Pons (tissue), 1 donor: ENCODE measurements at places on chromosomes 1 and 21.

GRCh38 chr1:38265293-38266196 is 219.0 kb upstream of the POU3F1 start:
- no peak for DNase-seq

GRCh38 chr1:163069142-163069541 is at the start of gene RGS4:
RGS4 (plus strand) TSS chr1:163069361; CDS start chr1:163069485, 124 bp downstream.
- peak; percentile 47 for DNase-seq

- DNase-seq = no peak
Observed at GRCh38 chr1:33327587-33328325, 6.9 kb upstream of the A3GALT2 start.

DNA sequence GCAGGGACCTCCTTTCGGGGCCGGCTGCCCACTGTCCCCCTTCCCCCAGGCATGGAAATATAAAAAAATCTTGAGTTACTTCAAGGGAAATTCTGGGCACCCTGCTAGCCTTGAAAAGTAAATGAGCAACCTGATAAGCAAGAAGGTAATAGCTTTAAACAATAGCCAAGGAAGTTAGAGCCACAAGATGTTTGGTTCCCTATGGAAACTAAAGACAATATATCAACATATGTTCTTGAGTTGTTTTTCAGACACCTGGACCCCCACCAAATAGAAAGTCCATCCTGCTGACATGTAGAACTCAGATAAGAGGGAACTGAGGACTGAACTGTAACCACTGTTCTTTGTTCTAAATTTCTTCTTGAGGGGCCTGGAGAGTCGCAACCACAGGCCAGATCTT is 19.3 kb upstream of the SLC35A3 start:
- no peak for DNase-seq

DNA sequence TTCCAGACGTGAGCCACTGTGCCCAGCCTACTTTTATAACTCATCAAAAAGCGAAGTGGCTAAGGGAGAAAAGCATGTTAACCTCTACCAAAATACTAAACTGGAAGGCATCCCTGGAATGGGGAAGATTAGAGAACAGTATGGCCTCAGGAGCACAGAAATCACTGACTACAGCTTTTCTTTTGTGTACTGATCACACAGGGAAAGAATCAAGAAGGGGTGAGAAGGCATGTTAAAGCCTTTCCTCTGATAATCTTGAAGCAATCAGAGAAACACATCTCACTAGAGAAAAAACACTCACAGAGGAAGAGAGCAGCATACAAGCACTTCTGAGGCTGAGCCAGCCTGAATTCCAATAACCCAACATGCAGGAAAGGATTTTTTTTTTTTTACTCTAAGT is 10.7 kb downstream of the PCAT6 start:
- no peak for DNase-seq

- no peak for DNase-seq
Observed at GRCh38 chr1:18998016-18998724, 41.7 kb upstream of the IFFO2 start.

DNA sequence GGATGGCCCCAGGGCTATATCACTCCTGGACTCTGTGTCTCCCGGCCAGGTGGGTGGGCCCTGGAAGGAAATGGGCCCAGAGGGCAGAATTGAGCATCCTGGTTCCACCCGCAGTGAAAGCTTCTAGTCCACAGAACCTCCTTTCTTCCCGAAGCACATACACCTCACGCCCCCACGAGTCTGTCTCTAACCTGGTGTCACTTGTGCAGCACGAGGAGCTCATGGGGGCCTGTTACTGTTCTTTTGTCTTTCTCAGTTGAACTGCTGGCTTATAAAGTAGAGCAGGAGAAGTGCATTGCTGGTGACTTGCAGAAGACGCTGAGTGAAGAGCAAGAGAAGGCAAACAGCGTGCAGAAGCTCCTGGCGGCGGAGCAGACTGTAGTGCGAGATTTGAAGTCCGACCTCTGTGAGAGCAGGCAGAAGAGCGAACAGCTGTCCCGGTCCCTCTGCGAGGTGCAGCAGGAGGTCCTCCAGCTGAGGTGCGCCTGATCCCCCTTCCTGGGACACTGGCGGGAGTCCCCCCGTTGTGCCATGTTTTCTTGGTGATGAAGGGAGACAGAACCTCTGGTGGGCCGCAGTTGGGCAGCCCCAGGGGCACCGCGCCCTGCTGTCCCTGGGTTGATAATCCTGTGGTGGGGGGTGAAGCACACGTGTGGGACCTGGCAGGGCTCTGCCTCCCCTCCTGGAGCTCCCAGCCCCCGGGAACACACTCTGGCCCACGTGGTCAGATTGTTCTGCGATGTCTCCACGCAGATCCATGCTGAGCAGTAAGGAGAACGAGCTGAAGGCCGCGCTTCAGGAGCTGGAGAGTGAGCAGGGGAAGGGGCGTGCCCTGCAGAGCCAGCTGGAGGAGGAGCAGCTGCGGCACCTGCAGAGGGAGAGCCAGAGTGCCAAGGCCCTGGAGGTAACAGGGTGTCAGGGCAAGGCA is 28.7 kb upstream of the DIP2A start:
- DNase-seq = no peak

DNA sequence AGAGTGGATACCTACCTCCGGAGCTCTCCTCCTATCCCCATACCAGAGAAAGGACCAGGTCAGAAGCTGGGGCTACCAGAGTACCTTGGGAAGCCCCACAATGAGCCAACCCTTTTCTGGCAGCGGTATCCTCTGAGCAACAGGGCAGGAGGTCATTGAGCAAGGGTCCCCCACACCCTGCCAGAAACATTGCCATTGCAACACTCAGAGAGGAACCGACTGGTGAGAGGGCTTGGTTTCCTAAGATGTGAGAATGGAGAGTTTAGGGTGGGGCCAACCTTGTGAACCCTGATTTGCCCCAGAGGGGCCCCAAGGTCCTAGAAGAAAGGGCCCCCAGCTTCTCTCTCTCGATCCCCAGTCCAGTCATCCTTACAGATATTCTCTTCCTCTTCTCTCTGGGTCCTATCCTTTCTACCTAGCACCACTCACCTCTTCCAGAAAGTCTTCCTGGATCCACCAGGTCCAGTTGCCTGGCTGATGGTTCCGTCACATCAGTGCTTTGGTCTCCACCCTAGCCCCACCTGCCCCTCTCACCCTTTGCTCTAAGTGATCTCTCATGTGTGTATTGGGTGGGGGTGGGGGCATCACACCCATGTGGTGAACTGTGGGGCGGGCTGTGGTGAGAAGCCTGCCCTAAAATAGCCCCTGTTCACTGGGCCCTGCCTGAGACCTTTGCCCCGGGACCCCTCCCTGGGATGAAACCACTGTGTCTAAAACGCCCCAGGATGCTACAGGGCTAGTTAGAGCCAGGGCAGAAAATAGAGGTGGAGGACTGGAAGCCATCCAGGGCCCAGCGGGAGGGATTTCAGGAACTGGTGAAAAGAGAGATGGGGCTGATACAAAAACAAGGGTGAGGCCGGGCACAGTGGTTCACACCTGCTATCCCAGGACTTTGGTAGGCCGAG is 8.7 kb downstream of the FGR start:
- no peak for DNase-seq

- DNase-seq = no peak
Observed at GRCh38 chr21:46125846-46126301, 28.0 kb downstream of the COL6A2 start.

- no peak for DNase-seq
Observed at GRCh38 chr1:202857136-202857610, 31.8 kb downstream of the RABIF start.

DNA sequence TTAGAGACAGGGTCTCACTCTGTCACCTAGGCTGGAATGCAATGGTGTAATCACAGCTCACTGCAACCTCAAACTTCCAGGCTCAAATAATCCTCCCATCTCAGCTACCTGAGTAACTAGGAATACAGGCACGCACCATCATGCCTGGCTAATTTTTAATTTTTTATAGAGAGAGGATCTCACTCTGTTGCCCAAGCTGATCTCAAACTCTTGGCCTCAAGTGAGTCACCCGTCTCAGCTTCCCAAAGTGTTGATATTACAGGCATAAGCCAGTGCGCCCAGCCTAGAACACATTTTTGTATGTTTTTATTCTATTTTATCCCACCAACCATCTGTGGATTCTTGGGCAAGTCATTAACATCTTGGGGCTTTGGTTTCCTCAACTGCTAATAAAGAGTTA is 100.5 kb downstream of the AK5 start:
- no peak for DNase-seq
